K562 (cell line): ENCODE measurements at places on chromosomes 13 and 19.
A peak's percentile ranks its signal among the peaks of the same experiment; 100 is the strongest.

GRCh38 chr13:38767506-38768265, 80.8 kb downstream of the FREM2 start:
- no peak for DNase-seq

DNA sequence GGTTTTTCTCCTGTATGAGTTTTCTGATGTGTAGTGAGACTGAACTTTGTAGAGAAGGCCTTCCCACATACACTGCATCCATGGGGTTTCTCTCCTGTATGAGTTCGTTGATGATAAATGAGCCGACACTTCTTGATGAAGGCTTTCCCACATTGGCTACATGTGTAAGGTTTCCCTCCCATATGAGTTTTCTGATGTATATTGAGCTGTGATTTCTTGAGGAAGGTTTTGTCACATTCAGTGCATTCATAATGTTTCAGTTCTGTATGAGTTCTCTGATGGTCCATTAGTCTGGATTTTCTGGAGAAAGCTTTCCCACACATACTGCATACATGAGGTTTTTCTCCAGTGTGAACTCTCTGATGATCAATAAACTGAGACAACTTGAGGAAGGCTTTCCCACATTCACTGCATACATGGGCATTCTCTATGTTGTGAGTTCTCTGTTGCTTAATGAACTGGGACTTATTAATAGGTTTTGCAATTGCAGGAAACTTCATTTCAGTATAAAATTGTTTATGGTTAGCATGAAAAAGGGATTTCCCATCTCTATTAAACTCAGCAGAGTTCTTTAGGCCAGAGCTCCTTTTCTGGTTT, 7.5 kb upstream of the ZNF350 start:
- DNase-seq = no peak

DNA sequence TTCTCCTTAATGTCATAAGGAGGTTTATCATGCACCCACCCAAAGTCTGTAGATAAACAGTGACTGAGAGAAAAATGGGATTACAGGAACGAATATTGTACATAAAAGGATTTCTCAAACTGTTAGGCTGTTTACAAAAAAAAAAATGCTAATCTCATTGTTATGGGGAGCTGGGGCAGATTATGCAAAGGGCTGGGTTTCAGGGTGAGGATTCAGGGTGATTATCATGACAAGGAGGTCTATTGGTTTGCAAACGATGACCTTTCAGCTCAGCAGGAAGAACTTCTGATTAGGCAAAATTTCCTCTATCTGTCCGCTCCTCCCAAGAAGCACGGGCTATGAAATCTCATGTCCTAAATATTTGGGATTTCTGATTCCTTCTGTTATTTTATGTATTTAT, 41.4 kb downstream of the NLRP12 start:
- no peak for DNase-seq

DNA sequence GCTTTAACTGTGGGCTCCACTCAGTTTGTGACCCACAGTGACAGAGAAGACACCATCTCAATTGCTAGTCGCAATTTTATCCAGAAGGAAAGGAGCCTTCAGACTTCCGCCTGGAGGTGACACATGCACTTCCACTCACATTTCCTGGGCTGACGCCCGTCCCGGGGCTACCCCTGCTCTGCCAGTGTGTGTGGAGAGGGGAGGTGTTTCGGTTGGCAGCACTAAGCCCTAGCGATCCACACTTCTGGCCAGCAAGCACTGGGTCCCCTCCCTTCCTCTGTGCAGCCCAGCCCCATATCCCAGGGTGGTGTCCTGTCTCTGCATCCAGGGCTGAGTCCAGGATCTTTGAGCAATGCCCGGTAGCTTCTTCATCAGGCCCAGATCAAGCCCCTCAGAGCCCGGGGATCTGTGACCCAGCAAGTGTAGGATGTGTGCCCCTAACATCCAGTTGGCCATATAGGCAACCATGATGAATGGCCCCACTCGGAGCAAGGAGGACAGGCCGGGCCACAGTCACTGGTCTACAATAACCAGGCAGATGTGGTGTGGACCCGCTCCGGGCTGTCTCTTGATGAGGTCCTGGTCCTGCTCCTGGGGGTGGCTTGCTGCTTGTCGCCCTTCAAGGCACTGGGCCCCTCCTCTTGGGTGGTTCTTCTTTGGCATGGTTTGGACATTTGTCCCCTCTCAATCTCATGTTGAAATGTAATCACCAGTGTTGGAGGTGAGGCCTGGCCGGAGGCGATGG, 141.9 kb upstream of the SPACA7 start:
- no peak for DNase-seq

DNA sequence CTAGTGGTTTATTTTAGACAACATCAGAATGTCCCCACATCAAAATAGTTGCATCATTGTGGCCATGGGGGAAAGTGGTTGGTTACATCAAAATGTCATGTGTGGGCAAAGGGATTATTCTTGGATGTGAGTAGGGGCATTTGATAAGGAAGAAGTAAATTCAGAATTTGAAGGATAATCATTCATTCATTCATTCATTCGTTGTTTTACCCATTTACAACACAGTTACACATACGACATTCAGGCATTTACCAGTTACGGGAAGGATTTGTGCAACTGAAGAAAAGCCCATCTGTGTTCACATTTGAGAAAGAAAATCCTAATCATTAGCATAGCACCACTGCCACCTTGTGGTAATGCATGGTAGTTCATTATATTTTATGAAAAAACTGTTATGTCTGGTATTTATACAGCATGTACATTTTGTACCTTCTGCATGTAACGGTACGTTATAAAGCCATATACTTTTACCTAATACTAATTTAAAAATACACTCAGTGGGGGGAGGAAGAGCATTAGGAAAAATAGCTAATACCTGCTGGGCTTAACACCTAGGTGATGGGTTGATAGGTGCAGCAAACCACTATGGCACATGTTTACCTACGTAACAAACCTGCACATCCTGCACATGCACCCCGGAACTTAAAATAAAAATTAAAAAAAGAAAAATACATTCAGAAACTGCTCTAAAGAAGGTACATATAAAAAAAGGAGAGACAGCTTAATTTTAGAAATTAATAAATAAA, 62.1 kb downstream of the DGKH start:
- peak; percentile 25 for DNase-seq

DNA sequence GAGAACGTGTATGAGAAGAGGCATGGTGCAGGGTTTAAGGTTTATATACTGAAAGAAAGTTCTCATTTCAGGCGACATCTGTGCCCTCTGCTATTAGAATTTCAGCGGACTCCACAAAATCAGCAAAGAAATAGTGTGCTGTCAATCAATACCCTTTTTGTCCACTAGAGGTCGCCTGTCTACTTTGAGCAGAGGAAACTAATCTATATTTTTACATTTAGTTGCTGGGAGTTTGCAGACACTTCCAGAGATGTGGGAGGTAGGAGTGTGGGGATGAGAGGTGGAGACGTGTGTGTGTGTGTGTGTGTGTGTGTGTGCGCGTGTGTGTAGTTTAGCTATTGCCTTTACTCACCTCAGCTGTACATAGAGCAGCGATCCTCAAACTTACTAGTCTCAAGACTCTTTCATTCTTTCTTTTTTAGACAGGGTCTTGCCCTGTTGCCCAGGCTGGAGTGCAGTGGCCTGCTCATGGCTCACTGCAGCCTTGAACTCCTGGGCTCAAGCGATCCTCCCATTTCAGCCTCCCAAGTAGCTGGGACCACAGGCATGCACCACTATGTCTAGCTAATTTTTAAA, 9.7 kb downstream of the INAFM1 start:
- DNase-seq = peak; percentile 34

DNA sequence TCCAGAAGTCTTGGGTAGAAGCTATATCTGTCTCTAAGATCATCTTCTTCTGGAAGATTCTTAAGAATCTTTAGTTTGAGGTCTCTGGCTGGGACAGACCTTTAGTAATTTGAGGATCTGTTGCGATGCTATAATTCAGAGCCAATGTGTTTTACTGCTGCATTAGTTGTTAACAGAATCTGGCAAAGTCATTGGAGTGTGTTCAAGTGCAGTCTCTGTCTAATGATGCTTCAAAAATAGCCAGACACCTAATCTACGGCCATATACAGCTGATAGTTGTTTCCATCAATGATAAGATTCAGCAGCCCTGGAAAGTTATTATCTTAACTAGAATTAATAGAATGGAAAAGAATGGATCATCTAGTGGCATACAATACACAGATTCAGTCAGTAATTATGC, 72.6 kb downstream of the CDK8 start:
- no peak for DNase-seq

DNA sequence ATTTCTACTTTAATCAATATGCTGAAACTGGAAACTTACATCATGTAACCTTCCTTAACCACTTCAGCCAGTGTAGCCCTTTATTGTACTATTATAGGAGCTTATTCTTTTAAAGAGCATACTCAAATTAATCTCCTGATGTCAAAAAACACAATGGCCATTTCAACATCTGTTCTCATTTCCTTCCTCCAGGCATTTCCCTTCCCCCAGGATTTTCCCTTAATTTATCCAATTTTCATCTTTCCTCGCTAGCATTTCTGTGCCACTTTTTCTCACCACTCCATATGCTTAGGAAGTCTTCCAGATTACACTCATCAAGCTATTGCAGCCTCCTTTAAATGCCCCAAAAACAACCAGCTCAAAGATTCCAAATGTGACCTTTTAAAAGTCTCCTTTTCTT, 265.0 kb downstream of the PCDH9 start:
- DNase-seq = no peak

DNA sequence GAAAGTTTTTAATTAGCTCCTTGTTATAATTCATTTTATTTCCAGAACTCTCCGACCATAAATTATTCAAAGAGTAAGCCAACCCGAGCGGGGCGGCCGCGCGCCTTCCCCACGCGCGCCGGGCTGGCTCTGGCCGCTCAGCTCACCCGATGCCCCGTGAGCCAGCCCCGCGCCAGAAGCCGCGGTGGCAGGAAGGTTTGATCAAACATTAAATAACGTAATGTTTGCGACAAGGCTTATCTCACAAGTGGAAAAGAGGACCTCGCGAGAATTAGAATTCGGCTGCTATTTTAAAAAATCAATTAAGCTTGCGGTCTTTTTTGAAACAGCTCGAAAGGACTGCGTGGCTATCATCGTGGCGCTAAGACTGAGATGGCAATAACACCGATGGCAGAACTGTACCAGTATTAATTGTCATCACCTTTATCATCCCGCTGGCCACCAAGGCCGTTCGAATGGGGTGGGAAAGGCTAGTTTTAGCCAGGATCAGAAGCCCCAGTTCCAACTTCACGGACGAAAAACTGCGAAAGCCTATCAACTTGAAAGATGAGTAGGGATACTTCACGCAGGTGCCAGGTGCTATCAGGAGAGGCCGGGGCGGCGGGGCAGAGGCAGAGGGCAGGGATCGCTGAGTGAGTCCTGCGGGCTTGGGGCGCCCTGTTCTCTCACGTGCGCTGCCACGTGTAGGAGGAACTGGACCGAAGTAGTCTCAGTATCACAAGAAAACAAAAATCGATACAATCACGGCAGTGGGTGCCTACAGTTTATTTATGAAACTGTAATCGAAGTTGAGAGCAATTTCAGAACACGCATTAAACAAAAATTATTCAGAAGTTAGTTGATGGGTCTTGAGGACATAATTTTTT, 6.4 kb downstream of the POU4F1 start:
- no peak for DNase-seq

DNA sequence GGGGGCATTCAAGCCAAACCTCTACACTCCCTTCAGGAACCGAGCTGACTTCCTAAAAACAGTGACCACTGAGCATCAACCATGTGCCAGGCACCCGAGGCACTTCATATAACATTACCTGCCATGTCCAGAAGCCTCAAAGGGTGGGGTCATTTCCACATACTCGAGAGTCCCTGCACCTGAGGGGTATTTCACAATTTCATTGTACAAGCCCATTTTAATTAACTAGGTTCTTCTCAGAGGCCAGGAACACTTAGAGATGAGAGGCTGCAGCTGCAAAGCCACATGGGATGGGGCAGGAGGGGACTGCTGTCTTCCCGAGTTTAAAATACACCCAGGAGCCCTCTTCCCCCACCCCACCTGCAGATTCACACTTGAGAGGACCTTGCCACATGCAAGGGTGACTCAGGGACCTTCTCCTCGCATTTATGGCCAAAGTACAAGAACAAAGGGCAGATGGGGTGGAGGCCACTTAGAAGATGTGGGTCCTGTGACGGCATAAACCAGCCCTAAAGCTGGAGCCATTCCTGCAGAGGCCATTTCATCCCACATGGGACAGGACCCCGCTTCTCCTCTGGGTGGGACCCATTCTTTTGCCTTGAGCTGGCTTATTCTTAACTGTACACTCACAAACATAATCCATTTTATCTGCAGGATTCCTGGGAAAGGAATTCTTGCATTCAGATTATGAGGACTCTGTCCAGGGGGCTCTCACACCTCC, 43.9 kb downstream of the RAB20 start:
- no peak for DNase-seq

DNA sequence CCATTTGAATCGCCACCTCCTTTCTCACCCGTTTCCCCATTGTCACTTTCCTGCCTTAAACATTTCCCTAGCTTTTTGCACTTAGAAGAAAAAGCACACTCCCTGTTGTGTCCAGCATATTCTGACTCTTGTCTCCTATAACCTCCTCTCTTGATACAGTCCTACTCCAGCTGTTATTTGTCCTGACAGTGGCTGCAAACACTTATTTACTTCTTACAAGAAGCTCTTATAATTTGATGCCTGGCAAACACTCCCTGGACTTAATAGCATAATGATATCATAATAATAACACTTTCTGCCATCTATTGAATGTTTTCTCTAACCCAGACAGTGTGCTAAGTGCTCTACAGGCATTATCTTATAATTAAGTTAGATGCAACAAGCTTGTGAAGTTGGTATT, 76.6 kb downstream of the DGKH start:
- DNase-seq = no peak

DNA sequence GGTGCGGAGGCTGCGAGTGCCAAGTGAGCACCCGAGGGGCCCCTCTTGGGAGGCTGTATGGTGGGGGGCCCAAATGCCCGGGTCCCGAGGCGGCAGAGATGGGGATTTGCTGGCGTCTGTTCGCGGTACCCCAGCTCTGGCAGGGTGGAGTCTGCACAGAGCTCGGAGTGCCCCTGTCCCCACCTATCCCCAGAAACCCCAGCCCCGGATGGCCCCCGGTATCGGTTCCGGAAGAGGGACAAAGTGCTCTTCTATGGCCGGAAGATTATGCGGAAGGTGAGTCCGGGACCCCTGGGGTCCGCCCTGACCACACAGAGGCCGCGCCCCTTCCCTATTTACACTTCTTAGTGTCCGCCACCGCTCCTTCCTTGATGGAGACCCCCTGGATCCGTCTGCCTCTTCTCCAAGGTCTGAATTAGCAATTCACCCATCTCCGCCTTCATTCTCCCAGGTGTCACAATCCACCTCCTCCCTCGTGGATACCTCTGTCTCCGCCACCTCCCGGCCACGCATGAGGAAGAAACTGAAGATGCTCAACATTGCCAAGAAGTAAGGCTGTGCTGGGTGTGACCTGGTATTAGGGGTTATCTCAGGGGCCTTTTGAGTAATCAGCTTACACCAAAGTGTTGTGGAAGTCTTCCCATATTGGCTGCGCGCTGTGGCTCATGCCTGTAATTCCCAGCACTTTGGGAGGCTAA, 630 bp downstream of the PNPLA6 start:
- no peak for DNase-seq

DNA sequence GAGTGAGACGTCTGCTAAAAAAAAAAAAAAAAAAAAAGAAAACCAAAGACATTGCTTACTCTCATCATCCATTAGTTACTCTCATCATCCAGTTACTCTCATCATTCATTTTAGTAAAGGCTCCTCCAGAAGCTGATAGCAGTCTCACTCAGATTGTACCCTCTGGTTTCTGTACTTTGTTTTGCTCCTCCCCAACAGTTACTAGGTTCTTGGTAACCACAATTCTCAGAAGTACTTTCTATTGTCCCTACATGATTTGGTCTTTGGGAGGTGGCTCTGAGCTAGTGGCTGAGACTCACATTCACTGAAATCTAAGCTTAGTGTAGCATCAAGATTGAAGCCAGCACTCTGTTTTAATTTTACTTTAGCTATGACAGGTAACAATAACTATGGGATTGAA, 14.3 kb downstream of the ERICH4 start:
- no peak for DNase-seq
